Natural killer cell (primary cell): ENCODE measurements at places on chromosomes 1 and 21.
A peak's percentile ranks its signal among the peaks of the same experiment; 100 is the strongest.

- DNase-seq, result no peak
These were observed 4.0 kb upstream of the ASPM start for GRCh38 chr1:197150336-197151005.

GRCh38 chr1:114467491-114467890, 43.5 kb downstream of the TRIM33 start:
- DNase-seq, result no peak

DNA sequence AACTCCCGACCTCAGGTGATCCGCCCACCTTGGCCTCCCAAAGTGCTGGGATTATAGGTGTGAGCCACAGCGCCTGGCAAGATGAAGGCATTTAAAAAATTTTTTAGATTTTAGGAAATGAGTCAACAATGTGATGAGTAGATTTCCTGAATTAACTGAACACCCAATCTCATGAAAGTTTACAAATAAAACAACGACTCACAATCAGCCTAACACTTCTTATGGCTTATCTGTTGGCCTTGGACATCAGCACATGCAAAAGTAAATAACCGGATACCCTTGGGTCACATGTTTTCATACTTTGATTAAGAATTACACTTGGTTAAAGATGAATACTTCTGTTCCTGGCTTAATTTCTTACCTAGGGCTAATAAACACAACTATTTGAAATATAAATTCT, 3.0 kb downstream of the GNG12 start:
- DNase-seq, result no peak

- DNase-seq, result no peak
These were observed 7.9 kb upstream of the TIAM1 start for GRCh38 chr21:31351960-31352359.

DNA sequence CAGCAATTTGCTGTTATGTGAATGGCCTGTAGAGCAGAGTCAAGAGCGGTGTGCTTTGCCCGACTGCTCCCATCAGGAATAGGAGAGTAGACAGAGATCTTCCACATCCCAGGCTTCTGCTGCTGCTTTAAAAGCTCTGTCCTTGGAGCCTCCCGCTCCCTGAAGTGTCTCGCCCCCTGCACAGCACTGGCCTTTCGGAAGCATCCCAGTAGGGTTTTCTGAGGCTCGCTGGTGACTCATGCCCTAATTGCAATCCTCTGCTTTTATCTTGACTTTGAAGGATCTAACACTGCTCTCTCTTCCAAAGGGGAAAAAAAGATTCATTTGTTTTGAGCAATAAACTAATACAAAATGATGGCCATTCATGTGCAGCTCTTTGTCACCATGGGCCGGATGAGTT, 13.3 kb upstream of the CD101 start:
- DNase-seq, result no peak

GRCh38 chr1:76494807-76495206, 372.5 kb upstream of the ST6GALNAC5 start:
- DNase-seq, result no peak

GRCh38 chr1:45883658-45884057, 80.2 kb downstream of the MAST2 start:
- no peak for DNase-seq

- DNase-seq, result no peak
These were observed 1.4 kb upstream of the DNAJC11 start for GRCh38 chr1:6703016-6703415.

DNA sequence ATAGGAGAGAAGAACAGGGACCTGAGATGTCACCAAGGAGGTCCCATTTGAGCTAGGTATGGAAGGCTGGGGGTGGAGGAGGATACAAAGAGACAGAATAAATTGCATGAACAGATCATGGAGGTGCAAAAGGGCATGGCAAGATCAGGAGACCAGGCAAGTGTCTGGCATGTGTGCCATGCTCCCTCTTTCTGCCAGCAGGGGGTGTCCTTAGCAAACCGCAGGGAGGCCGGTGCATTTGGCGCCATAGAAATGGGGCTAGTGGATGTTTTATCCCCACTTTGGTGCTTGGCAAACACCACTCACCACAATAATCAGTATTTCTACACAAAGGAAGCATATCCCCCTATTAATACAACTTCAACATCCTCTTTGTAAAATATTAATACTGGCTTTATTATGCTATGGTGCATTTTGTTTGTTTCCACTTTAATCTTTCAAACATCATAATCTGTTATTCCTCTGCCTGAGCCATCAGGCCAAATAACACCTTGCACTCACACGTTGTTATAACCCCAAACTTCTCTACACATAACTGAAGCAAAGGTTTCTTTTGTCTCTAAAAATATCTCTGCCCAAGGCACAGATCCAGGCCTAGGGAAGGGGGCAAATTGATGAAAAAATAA, 25.9 kb downstream of the S100A6 start:
- peak; percentile 77 for DNase-seq

- DNase-seq, result no peak
These were observed 95.2 kb downstream of the NTPCR start for GRCh38 chr1:233045588-233045987.

GRCh38 chr1:44425341-44426082, 20.5 kb downstream of the RNF220 start:
- no peak for DNase-seq

DNA sequence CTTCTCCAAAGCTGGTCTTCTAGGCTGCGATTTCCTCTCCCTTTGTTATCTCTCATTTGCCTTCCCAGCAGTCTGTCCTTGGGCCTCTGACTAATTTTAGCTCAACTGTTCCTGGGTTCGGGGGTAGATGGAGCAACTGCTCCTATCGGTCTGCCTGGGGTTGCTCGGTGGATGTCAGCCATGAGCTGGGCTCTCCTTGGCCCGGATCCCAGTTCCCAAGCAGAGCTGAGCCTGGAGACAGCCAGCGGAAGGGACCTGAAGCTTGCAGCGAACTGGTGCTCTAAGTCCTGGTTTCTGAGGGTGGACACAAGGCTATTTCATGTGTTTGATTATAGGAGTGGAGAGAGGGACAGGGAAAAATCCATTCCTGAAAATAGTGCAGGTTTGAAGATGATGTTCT, 423.0 kb downstream of the RPS6KC1 start:
- no peak for DNase-seq

DNA sequence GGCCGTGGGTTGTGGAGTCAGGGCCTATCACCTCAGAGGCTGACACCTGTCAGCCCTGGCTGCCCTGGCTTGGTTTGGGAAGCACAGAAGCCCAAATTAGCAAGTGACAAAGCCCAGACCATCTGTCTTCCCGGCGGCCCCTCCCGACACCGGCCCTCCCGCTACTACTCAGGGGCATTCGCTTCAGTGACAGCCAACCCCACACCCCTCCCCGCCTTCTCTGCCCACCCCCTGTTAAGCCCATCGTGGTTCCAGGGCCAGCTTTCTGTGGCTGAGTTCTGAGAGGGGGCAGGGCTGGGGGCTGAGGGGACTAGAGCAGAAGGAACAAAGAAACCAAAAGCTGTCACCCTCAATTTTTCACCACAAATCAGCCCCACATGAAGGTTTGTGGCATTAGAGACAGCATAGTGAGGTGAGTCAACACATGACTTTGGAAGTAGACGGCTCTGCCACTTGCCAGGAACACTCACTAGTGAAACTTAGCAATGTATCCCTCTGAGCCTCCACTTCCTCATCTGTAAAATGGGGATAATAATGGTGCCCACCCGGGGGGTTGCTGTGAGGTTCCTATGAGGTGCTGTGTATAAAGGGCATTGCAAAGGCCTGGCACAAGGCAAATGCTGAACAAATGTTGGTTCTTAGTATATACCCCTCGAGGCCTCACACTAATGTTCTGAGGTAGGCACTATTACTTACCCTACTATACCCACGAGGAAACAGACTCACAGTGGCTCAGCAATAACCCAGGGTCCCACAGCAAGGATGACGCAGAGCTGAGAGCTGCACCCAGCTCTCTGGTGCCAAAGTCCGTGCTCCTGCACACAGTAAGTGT, 5.2 kb upstream of the TNNI1 start:
- no peak for DNase-seq

DNA sequence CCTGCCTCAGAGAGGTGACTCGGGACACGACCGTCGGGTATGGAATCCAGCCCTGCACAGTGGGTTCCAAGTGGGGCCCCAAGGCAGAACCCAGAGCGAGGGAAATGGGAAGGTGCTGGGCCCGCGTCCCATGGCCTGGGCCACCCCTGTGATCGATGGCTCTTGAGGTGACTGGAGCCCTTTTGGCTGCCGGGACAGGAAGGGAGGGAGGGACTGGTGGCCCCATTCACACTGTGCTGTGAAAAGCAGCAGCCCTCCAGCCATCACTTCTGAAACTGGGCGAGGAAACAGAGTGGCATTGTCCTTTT, 110.4 kb upstream of the IFFO2 start:
- no peak for DNase-seq

- no peak for DNase-seq
These were observed 207.3 kb downstream of the LHX8 start for GRCh38 chr1:75341537-75341936.

DNA sequence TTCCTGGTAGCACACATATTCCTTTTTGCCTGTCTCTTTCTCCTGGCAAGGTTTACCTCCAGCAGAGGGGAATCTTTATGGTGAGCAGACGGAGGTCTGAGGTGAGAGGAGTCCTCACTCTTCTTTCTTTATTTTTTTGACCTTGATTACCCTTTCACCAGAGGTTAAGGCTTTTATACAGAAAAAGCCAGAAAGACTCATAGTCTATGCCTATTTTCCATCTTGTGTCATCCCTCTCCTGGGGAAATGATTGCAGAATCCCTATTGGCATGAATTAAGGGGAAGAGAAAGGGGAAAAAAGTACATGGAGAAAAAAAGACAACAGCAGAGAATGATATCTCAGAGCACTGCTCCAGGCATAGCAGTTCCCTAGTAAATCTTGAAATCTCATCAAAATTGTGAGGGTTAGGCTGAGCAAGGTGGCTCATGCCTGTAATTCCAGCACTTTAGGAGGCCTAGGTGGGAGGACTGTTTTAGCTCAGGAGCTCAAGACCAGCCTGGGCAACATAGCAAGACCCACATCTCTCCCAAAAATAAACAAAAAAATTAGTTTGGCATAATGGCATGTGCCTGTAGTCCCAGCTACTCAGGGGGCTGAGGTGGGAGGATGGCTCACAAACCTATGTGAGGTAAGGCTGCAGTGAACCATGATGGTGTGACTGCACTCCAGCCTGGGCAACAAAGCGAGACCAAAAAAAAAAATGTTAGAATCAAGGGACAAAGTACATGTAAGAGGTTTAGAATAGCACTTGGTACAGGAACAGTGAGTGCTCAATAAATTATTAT, 1.2 kb upstream of the XPR1 start:
- no peak for DNase-seq

DNA sequence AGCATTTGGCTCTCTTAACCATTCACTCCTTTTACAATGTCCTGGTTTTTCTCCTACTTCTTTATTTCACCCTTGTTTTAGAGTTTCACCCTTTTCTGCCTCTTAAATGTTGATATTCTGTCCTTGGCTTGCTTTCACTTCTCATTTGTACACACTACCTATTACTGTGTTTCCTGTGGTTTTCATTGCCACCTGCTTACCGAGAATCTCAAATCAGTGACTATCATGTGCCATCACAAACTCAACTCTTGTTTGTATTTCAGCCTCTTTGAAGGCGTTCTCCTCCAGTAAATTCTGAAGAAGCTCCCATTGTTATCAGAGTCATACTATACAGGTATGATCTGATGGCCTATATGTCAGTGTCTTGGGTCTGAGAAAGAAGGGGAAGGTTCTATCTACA, 65.7 kb downstream of the NPHS2 start:
- DNase-seq, result no peak

GRCh38 chr1:81144240-81144825, 656.4 kb upstream of the ADGRL2 start:
- DNase-seq, result no peak

DNA sequence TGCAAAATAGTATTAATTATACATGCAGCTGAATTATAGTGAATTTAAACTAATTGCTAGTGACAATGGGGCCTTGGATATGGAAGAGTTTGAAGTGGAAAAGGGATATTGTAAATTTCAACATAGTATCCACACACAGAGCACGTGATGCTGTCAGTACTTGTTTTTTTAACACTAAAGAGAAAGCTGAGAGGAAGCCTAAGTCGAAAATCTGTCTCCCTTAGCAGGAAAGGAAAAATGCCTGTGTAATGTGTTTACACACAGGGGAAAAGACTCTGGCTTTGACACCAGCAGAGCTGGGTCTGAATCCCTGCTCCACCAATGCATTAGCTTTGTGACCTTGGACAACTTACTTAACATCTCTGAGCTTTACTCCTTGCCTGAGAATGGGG, 42.6 kb downstream of the PCSK9 start:
- no peak for DNase-seq

GRCh38 chr1:187853505-187853904, 1024.8 kb downstream of the PLA2G4A start:
- no peak for DNase-seq

- DNase-seq, result no peak
These were observed 710.2 kb downstream of the AMY1C start for GRCh38 chr1:104459886-104460285.

- DNase-seq, result peak; percentile 46
These were observed 12.8 kb upstream of the LMX1A start for GRCh38 chr1:165369255-165369848.

DNA sequence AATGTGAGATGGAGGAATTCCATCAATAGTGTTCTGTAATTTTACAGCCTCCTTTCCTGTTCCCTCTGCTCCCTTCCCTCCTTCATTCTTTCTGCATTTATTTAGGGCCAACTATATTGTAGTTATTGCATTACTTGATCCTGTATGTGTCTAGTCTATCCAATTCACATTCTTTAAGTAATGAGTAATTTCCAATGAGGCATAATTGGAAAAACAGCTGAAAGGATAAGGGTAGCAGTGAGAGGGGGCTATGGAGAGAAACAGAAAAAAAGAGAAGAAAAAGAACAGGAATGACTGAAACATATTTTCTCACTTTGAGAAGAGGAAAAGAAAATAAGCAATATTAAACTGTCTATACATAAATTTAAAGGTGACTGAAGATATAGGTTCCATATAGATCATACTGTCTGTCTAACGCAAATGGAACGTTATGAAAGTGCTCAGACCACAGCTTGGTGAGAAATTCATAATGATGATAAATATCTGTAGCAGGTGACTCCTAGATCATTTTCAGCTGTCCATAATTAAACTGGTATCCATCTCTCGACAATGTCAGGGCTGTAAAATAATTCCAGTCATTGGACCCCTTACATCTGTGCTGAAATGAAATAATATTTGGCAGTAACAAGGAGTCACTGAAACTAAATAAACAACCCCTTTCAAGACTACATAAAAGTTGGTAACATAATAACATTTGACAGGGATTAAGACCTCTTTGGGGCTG, 61.8 kb downstream of the SPAG17 start:
- no peak for DNase-seq

- peak; percentile 84 for DNase-seq
These were observed 3.5 kb upstream of the FCMR start for GRCh38 chr1:206925106-206925736.

- no peak for DNase-seq
These were observed 361.1 kb upstream of the CHRM3 start for GRCh38 chr1:239025223-239025622.

DNA sequence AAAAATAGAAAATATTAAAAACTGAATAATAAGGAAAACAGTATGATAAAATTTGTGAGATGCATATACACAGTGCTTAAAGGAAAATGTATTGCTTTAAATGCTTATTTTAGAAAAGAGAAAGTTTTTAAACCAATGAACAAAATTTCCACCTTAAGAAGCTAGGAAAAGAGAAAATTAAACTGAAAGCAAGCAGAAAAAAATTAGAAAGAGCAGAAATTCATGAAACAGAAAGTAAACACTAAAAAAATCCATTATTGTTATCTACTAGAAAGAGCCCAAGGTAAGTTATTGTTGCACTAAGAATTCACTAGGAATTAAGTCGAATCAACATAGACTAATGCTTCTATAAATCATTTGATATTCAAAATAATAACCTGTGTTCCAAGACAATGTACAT, 67.7 kb downstream of the PIK3R3 start:
- DNase-seq, result no peak
